HuH-7 (cell line): ENCODE measurements at places on chromosomes 11 and 22.

- DNase-seq, result no peak
Observed at GRCh38 chr22:31915586-31915985, 28.7 kb upstream of the YWHAH start.

DNA sequence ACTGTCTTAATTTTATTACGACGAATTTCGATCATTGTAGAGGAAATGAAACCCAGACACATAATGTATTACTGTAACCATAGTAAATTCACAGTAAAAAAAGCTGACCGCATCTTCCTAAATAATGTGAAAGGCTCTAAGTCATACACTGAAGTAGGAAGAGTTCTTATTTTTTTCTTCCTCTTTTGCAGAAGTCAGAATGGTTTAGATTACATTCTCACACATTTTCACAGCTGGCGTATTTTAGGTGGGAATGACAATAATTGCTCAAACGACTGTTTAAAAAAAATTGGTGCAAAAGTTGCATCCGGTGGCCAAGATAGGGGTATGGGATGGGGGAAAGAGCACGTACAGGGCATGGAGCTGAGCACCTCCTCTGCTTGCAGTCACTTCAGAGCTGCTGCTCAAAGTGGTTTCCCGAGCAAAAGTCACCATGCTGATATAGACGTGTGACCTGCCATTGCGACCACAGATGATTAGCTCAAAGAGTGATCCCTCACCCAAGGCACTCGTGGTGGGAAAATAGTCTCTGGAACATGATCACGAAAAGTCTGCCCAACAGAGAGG, 35.3 kb downstream of the MMP13 start:
- no peak for DNase-seq

DNA sequence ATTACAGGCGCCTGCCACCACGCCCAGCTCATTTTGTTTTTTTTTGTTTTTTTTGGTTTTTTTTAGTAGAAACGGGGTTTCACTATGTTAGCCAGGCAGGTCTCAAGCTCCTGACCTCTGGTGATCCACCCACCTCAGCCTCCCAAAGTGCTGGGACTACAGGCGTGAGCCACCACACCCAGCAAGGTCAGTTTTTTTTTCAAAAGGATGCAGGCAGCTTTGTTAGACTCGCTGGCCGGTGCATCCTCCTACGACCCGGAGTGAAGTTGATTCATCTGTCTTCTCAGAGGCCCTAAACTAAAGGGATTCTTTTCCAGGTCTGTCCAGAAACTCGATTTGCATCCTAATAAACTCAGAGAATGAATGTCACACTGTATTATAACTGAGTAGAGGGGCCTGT, 182.3 kb downstream of the DBX1 start:
- DNase-seq, result no peak

DNA sequence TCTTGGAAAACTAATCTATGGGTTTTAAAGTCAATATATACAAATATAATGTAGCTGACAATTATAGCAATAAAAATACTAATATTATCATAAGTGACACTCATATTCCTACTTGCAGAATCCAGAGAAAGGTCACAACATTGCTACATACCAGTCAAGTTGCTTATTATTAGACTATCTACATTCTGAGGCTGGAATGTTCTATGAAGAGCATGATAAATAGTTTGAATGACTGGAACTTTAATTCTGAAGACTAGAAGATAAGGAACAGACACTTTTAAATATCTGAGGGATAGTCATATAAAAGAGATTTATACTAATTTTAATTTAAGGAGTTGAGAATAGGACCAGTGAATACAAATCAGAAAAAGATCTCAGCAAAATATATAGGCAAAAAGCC, 146.0 kb downstream of the GUCY1A2 start:
- DNase-seq, result no peak

DNA sequence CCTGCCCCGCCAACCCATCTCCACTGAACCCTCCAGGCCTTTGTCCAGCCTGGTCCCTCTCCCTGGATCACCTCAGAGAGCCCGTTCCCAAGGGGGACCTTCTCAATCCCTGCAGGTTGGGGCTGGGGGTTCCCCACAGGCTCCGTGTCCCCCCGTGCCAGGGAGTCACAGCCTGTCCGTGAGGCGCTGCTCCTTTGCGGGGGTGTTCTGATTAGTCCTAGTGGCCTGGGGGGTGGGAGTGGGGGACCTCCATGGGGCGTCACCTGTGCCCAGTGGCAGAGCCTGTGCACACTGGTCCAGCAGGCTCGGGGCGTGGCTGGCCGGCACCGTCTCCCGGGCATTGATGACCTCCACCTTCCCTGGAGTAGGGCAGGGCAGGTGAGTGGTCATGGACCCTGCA, 11.6 kb downstream of the GGT5 start:
- DNase-seq, result no peak

DNA sequence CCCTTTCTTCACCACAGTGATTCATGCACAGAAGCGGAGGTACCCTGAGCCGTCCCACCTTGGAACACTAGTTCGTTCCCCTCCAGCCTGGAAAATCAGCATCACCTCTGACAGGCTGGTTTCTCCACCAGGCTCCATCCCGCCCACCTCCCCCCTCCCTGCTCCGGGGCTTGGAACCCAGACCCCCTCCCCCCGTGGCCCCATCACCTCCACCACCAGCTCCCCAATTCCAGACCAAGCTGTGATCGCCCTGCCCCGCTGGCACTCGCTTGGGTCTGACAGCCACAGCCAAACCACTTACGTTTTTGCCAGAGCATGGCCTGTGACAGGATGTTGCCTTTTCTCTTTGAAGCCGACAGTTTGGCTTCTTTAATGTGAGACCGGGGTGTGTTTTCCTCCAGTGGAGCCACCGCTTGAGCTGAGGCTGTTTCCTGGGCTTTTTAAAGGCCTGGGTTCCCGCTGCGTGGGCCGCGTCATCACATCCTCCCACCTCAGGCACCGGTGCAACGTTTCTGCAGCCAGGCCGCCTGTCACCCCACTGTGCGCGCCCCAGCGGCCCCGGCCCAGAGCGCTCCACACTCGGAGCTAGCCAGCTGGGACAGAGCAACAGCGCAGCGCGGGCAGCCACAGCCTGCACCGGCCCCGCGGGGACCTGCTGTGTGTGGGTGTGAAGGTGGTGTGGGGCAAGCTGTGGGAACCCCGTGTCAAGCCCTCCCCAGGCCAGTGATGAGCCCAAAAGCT, at the start of gene POU2AF1:
Gene POU2AF1, minus strand, starts transcription at position 415 of the 741 bp plus-strand sequence. Its CDS starts 98 bp downstream, at position 317.
- no peak for DNase-seq

DNA sequence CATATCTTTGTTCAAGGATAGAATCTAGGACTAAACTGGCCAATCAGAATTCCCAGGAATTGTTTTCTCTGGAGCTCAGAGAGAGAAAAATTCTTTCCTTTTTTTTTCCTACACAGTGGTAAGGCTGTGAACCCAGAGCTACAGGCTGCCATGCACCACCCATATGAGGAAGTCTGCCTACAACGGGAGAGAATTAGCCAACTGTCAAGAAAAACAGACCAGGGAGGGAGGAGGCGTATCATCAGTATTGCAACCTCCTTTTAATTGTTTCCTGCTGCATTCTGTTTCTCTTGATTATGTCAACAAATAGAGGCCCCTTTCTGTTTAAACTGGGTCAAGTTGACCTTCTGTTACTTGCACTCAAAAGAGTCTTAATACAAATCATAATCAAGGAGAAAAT, 176.5 kb upstream of the UBASH3B start:
- no peak for DNase-seq

DNA sequence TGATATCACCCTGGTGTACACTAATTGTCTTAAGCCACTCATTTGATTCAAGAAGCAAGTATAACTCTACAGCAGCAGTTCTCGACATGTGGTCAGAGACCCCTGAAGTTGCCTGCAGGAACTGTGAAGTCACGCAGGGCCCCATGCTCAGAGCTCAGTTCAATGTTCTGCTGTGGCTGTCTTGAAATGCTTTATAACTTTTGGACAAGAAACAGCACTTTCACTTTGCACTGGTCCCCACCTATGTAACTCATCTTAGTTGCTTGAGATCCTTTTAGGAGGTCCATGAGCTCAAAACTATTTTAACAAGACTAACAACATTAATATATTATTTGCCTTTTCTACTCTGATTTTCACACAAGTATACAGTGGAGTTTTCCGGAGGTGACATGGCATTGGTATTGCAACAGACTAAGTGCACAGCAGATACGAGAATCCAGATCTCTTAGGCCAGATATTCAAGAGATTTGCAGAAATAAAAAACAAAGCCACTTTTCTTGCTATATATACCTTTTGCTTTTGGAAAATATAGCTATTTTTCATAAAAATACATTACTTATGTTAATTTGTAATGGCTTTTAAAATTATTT, 64.8 kb downstream of the PRR5L start:
- DNase-seq, result no peak

DNA sequence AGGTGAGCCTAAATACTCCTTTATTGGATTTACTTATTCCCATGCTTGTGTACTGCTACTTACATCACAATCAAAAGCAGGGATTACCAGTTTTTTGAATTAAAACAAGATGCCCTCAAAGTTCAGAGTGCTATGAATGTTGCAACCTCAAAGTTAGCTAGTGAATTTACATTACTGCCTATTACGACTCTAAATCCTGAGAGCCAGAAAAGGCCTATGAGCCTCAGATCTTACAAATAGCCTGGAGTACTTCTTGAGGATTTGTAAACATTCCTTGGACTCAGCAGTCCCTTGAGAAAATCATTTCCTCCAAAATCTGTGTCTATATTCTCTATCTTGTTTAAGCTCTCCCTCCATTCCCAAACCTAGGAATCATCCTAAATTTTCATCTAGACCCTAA, 25.5 kb downstream of the CHORDC1 start:
- no peak for DNase-seq

DNA sequence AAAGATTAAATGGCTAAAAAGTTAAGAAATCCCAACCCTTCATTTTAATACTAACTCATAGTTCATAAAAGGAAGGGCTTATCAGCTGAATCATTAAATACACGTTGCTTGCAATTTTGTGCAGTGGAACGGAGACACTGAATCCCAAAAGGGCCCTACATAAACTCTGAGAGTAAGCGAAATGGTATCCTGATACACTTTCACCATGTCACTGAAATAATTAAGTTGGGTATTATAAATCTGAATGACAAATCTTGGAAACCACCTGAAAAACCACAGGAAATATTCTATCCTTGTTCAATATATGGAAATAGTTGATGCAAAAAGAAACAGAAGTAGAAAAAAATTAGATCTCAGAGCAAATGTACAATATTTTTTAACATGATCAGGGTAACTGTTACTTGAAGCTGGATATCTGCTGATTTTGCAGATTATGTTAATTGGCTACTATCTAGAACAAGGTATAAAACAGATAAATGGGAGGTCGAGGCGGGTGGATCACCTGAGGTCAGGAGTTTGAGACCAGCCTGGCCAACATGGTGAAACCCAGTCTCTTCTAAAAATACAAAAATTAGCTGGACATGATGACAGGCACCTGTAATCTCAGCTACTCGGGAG, 55.1 kb downstream of the MAML2 start:
- DNase-seq, result no peak

GRCh38 chr11:45048870-45049691, 97.4 kb upstream of the PRDM11 start:
- DNase-seq, result no peak

DNA sequence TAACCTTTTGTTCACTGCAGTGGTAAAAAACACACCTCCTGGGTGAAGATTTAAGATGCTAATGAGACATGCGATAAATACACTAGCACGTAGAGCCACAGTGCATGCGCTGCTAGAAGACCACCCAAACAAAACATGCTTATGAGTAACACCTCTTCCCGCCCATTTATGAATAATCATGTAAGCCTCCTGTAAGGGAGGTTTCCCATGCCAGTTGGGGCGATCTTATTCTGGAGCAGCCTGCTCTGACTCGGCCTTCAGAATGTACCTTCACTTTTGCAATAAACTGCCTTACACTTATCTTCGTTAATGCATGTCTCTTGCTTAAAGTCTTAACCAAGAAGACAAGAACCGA, 18.1 kb upstream of the SCARF2 start:
- DNase-seq, result no peak

- DNase-seq, result no peak
Observed at GRCh38 chr11:95647871-95648270, 141.7 kb downstream of the FAM76B start.

- no peak for DNase-seq
Observed at GRCh38 chr11:6911948-6912347, 8.9 kb upstream of the OR2D3 start.

GRCh38 chr11:15589070-15589626, 474.4 kb downstream of the INSC start:
- no peak for DNase-seq

DNA sequence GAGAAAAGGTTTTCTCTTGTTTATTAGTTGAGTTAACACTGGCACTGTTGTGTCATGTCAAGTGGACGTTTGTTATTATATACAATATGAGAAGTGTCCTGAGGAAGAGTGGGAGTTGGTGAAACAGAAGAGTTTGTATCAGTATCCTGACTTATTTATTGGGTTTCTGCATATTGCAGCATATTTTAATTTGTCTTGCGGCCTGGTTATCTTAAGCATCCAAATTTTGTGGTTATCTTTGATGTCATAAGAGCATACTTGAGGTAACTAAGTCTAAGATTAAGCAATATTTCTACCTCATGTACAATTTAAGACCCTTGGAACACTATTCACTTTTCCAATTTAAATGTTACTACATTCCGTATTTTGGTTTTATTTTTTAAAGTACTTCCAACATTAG, 103.5 kb downstream of the DDX10 start:
- no peak for DNase-seq

DNA sequence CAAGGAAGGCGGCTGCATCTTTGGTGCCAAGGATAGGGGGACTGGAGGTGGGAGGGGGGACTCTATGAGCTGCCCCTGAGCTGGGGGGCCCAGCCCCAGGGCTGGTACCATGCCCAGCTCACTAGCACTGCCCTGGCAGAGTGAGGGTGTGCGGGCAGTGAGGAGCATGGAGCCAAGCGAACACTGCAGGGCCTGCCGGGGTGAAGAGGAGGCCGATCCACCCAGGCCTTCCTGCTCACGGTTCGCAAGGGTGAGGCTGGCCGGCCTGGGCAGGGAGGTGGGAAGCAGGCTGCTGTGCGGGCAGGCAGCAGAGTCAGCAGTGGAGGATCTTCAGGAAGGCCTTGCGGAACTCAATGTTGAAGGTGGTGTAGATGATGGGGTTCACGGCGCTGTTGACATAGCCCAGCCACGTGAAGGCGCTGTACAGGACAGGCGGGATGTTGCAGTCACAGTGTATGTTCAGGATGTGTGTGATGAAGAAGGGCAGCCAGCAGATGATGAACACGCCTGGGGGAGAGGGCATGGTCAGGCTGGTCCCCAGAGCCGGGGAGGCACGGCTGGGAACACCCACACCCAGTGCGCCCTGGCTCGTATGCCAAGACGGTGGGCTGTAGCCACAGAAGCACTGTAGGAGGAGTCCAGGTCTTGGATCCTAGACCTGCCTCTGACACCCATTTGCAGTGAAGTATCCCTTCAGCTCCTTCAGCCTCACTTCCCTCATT, 23.0 kb downstream of the ANKK1 start:
- no peak for DNase-seq

- peak; percentile 96 for DNase-seq
Observed at GRCh38 chr22:35582861-35583670, 34.1 kb downstream of the MB start.

- no peak for DNase-seq
Observed at GRCh38 chr11:93481696-93482095, 61.5 kb downstream of the SMCO4 start.

GRCh38 chr22:42967933-42968332, 47.0 kb downstream of the PACSIN2 start:
- no peak for DNase-seq

- DNase-seq, result no peak
Observed at GRCh38 chr22:45216133-45217003, 24.3 kb downstream of the KIAA0930 start.
